CD4-positive, alpha-beta T cell treated with Interleukin-17A for 1 hour (primary cell): ENCODE measurements at places on chromosomes 11 and 22.

- DNase-seq = no peak
Measured at GRCh38 chr22:50082197-50082715, 3.0 kb downstream of the MLC1 start.

GRCh38 chr11:122162095-122162494 lies 46.1 kb upstream of the BLID start:
- DNase-seq = no peak

DNA sequence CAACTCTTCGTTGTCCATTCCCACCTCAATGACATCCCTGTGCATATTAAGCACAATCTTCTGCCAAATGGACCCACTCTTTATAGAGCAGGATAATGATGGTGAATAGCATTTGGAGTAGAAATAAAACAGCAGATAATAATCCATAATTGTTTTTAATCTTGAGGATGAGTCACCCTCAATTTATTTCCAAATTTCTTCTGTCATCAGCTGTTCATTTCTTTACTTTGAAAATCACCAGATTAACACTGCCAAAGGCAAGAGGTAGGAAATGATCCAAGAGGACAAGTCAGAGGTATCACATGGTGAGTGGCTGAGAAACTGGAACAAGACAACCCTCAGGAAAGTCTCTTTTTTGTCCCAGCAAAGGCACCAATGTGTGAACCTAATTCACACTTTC lies 7.3 kb upstream of the AMBRA1 start:
- DNase-seq = no peak

GRCh38 chr22:39722032-39722325 lies 151.4 kb downstream of the CACNA1I start:
- DNase-seq = no peak

DNA sequence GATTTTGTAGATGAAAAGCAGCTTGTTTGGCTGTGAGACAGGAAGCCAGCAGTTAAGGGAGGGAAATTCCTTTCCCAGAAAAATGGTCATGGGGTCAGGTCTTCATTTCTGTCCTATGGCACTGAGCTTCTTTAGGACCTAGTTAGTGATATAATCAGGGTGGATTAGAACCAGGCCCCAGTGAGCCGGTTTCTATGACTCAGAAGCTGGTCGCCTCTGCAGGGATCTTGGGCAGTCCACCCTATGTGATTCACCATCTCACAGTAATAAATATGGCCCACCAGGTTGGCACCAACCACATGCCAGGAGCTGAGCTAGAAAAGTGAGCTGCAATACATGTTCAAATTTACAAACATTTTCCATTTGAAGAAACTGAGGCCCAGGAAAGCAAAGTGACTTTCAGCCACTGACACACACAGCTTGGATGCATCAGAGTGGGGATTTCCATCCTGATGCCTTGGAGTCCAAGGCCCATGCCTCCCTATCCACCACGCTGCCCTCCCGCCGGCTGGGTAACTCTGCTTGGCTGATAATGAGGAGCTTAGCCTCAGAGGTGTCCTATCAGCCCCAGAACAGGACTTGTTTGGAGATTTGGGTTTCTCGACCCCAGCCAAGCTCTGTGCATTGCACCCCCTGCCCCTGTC lies 42.0 kb downstream of the CD82 start:
- no peak for DNase-seq

- DNase-seq = no peak
Measured at GRCh38 chr11:112650527-112650926, 310.7 kb upstream of the NCAM1 start.

GRCh38 chr11:13143486-13144297 lies 133.9 kb upstream of the BMAL1 start:
- no peak for DNase-seq

GRCh38 chr11:121582296-121582695 lies 129.5 kb upstream of the SORL1-AS1 start:
- DNase-seq = peak; percentile 26

- DNase-seq = no peak
Measured at GRCh38 chr11:7655253-7656217, 17.8 kb downstream of the CYB5R2 start.

GRCh38 chr11:45237711-45238315 lies 48.3 kb downstream of the SYT13 start:
- DNase-seq = no peak

- no peak for DNase-seq
Measured at GRCh38 chr11:120028897-120029258, 109.0 kb downstream of the TRIM29 start.

DNA sequence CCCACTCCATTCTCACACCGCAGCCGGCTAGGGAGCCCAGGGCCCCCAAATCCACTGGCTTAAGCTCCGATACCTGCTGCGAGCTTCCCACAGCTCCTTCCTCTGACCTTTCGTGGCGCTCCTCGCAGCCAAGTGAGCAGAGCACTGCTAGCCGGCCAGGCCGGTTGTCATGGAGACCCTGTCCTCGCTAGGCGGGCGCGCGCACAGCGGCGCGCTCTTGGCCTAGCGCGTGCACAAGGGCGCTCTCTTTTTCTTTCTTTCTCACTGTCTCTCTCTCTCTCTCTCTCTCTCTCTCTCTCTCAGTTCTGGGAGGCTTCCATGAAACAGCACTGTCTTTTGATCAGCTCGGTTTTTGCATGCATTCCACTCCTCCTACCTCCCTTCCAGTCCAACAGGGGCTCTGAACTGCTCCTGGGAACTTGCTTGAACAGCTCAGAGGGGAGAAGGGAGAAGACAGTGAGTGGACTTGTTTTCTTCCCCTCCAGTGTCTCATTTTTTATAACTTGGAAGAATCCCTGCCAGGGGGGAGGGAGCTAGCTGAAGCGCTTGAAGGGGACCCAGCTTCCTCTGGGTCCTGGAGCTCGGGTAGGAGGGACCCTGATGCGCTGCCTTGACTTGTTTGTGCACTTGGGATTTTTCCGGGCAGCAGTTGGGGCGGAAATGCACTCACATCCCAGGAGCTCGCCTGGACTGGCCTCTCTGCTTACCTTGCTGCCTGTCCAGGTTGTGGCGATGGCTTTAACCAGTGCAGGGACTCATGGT lies 100.3 kb upstream of the AKIP1 start:
- DNase-seq = no peak

DNA sequence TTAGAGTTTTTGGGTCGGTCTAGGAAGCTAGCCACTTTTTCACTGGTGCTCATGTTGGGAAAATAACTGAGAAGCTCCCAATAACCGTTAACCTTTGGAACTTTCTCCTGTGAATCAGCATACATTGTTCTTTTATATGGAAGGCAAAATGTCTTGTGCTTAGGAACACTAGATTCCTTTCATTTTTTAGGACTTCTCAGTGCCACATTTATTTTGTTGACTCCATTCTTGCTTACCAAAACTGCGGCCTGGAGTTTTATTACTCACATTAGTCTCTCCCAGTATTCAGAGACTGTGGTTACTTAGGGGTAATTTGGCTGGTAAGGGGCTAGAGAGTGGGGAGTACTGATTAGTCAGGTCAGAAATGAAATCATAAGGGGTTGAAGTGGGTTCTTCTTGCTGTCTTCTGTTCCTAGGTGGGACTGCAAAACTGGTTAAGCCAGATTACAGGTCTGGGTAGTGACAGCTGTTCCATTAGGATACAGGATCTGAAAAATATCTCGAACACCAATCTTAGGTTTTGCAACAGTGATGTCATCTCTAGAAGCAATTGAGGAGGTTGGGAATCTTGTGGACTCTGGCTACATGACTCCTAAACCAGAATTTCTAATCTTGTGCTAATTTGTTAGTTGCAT lies 631.4 kb upstream of the LUZP2 start:
- DNase-seq = no peak

GRCh38 chr11:9992306-9992705 lies 301.7 kb downstream of the SBF2 start:
- no peak for DNase-seq

DNA sequence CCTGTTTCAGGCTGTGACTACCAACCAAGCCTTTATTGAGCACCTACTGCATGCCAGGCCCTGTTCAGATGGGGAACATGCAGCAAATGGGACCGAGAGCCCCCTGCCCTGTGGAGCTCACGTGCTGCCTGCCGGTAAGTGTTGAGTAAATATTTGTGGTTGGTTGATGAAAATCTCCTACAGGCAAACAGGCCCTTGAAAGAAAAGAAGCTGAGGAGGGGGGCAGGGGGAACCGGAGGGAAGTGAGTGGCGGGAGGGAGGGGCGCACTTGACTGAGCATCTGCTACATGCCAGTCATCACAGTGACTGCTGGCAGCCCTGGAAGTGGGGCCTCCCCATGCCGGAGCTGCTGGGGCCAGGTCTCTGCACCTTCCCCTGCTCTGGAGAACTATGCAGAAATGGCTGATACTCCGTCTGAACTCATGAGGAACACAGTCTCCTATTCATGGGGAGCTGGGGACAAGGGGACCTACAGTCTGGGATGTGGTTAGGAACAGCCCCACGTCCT lies 34.2 kb downstream of the MACROD1 start:
- DNase-seq = no peak

DNA sequence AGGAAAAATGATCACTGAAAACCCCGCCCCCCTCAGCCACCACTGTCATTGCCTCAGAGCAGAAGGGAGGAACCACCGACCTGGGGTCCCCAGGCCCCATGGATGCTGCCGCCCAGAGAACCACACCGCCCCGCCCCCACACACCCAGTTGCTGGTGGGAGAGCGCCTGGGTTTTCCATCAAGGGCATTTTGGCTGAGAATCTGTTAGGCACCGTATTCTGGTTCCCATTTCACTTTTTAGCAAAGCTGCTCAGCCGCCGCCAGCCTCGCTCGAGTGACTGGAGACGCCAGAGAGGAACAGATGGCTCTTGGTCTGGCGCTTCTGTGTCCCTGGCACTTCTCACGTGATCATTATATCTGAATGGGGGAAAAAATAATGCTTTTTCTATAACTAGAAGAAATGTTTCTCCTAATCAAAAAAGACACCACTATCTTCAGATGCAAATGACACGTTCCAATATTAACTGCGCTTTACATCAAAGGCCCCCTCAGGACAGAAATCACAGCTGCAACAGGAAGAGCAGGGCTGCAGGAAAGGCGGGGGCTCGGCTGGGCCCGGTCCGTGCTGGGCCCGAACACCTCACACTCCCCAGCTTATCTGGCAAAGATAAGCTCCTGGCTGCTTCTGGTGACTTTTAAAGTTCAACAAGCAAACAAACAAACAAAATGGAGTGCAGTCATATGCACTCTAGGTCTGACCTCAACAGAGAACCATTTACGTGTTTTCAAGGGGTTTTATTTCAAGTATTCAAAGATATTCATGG lies 149.8 kb downstream of the MPPED1 start:
- DNase-seq = no peak

- peak; percentile 1 for DNase-seq
Measured at GRCh38 chr22:25898707-25899365, 156.8 kb downstream of the MYO18B start.

GRCh38 chr11:36060926-36061325 lies 117.1 kb downstream of the LDLRAD3 start:
- DNase-seq = no peak

DNA sequence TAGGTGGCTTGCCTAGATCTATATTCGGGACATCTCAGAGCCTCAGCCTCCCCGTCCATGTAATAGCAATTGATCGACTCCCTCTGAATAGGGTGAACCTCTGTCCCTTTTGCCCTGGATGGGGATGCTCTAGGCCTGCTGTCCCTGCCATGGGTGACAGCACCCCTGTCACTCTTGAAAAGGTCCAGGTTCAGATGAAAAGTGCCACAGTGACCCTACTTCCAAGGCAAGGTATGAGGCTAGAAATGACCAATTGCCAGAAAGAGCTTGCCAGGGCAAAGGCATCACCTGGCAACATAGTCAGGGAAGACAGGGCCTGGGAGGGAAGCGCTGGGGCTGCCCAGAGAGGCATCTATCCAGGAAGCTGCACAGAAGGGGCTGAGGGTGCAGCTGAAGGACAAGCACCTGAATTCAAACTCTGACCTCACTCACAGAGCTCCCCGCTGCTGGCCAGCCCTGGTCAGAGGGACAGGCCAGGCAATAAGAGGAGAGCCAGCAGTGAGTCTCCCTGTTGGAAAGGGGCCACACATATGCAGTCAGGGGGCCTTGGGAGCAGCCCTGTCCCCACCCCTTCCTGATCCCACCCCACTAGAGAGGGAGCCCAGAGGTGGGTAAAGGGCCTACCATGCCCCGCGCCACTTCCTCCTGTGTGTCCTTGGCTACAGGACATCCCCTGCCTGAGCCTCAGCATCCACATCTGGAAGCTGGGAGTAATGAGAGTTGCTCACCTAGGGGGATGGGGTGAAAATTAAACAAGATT lies 9.0 kb upstream of the APOBEC3A start:
- DNase-seq = no peak

- DNase-seq = peak; percentile 60
Measured at GRCh38 chr22:36385491-36386350, 2.0 kb downstream of the MYH9 start.

DNA sequence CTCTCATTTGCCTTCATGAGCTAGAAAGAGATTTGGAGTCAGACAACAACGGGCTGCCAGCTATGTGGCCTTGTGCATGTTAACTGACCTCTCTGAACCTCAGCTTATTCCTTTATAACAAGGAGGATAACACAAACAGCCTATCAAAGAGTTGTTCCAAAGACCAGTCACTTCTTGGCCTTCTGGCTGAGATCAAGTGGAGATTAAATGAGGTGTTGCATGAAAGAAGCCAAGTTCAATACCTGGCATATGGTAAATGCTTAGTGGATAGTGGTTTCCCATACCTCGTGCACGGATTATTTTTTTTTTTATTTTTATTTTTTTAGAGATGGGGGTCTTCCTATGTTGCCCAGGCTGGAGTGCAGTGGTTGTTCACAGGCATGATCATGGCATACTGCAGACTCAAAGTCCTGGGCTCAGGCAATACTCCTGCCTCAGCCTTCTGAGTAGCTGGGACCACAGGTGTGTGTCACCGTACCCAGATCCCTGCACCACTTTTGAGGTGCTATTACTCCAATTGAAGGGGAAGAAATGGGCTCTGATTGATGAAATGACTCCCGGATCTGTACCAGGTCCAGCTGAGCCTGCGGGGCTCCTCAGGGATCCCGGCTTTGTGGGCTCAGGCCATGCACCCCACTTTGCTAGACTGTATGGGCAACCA lies 4.9 kb downstream of the LGALS1 start:
- no peak for DNase-seq

GRCh38 chr11:127648583-127648982 lies 648.0 kb upstream of the KIRREL3 start:
- no peak for DNase-seq

GRCh38 chr11:77732143-77732542 lies 88.4 kb downstream of the RSF1 start:
- no peak for DNase-seq

DNA sequence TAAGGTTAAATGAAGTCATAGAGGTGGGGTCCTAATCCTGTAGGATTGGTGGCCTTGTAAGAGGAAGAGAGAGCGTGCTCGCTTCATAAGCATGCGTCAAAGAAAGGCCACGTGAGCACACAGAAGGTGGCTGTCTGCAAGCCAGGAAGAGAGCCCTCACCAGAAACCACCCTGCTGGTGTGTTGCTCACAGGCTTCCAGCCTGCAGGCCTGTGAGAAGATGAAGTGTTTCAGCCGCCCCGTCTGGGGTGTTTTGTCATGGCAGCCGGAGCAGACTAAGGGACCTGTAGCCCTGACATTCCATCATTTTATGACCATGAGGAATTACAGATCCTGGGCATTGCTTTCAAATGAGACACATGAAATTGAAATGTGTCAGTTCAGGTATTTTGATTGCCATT lies 32.4 kb downstream of the AP2A2 start:
- no peak for DNase-seq

- no peak for DNase-seq
Measured at GRCh38 chr11:100851147-100851546, 164.1 kb downstream of the ARHGAP42 start.

- no peak for DNase-seq
Measured at GRCh38 chr11:26078231-26078821, 253.6 kb upstream of the ANO3 start.
